IPS-NIHi11 (cell line): ENCODE measurements at places on chromosomes 1 and 21.

DNA sequence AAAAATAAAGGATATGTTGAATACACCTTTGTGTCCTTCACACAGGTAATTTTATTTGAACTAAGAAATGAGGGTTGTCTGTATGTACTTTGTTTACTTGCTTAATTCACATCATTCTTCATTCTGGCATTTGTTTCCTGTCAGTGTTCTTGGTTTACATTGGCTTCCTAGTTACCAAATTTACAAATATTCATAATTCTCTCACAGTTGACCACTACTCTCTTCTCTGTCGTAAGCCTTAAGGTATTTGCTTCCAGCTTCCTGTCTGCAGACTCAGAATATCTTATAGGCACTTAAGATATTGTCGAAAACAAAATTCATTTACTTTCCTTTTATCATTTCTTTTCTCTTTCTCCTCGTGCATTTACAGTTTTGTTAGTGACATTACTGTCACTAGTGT lies 15.9 kb downstream of the RNPC3 start:
- no peak for DNase-seq

DNA sequence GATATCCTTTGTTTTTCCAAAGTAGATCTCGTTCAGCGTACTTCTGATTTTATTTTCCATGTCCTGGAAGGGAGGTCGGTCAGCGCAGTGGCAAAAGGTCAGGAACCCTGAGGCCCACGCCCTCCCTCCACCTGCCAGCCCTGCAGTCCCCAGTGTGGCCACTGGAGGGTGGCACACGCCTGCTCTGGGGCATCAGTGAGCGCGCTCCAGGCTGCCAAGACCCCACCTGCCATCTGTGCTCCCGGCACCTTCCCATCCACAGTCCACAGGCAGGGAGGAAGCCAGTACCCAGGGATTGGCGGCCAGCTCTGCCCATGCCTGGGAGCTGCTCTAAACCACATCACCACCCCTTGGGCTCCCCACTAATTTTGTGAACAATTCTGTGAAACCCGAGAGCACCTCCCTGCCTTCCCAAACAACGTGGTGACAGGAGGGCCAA lies 32.3 kb downstream of the SLC66A1 start:
- DNase-seq: peak; percentile 83

GRCh38 chr1:156692441-156692924 lies 12.9 kb downstream of the CRABP2 start:
- DNase-seq: no peak

DNA sequence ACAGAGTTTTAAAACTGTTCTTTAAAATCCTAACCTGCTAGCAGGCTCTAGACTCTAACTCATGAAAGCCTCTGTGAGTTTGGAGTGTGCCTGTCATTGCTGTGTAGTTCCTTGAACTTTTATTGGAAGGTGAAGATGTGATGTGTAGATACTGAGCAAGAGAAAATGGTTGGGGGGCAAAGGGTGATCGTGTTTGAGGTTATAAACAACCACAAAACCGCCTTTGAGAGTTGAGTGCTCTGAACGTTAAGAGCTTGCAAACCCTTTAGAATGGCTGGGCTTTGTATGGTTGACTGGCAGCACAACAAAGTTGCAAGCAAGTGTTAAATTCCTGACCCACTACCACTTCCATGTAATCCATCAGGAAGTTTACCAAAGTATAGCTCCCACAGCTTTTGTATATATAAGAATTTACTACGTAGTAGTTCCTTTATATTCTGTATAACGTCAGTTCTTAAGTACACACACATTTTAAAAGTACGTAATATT lies 19.6 kb downstream of the BACE2 start:
- no peak for DNase-seq

DNA sequence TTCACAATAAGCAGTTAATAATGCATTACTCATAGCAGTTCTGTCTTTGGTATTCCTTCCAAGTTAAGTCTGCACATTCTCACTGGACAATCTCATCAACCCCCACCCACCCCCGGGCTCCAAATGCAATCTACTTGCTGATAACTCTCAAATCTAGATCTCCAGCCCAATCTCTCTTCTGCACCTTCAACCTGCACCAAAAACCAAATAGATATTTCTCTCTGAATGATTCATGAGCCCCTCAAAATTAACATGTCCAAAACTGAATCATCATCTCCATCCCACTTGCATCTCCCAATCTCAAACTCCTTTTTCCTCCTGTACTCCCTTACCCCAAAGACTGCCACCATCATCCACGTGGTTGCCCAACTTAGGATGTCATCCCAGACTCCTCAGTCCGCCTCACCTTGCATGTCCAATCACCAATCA lies 2.7 kb downstream of the DOCK7 start:
- no peak for DNase-seq

GRCh38 chr21:16117851-16118590 lies 388.2 kb downstream of the USP25 start:
- no peak for DNase-seq

- no peak for DNase-seq
These were observed 67.0 kb downstream of the SIPA1L2 start for GRCh38 chr1:232562855-232563510.

GRCh38 chr1:63329621-63330330 lies 7.4 kb downstream of the FOXD3 start:
- DNase-seq: no peak

DNA sequence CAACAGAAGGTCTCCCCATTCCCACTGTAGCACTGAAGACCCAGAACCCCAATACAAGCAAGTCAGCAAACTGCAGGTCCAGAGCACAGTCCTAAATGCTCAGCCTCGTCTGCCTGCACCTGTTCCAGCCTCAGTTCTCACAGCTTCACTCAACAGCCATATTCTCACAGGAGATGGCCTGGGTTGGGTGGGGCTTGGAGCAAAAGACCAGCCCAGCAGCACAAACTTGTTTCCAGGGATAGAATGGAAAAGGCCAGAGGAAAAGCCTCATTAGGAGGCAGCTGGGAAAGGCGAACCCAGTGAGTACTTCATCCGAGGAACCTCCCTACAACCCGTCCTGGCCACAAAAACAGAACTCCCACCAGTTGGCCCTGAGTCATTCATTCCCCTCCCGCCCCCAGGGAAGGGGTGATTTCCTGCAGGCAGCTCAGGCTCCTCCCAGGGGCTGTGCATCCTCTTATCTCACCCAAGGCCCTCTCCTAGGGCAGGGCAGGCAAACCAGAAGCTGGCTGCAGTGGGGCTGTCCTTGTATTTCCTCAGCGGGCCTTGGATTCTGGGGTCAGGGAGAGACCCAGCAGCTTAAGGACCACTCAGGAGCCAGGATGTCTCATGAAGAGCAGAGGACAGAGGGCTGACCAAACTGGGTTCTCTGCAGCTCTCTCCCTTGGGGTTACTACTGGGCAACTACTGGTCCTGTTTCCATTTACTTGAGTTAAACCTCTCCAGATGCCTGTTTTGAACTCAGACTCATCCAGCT lies 7.4 kb upstream of the MPL start:
- DNase-seq: peak; percentile 58

- DNase-seq: no peak
These were observed 365.9 kb downstream of the TGFB2 start for GRCh38 chr1:218711001-218711400.

GRCh38 chr1:38644092-38644491 lies 215.5 kb downstream of the RRAGC start:
- DNase-seq: no peak

DNA sequence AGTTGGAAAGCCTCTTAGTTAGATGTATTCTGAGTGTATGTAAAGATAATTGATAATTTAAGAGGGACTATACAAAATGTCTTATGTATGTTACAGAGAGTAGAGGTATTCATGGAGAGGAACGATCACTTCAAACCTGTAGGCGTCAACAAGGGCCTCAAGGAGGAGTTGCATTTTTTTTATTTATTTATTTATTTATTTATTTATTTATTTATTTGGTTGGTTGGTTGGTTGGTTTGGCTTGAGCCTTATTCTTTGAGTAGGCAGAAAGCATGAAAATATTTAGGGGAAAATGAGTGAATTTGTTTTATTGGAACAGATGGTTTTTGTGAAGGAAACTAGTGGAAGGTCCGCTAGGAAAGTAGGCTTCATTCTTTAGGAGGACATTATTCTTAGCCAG lies 8.5 kb downstream of the ANGPTL1 start:
- DNase-seq: no peak

DNA sequence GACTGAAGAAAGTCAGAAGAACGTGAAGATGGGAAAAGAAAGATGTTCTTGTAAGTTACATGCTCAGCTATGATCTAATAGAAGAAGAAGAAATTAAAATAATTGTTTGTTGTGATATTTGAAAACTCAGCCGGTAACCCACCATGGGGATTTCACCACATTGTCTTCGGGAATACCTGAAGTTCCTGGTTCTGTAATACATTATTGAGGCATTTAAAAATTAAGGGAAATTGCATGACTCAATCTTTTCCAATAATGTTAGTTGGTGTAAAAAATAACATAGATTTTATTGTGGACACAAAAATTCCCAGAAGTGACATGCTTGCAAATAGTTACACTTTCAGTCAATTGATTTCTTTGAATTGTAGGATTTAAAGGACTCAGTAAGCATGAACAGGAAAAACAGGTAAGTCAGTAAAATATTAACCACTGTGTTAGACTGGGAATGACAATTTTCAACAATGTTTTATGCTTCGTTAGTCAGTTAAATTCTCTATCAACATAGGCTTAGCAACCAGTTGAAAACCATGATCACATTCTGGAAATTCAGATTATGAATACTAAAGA lies 745.1 kb downstream of the LTN1 start:
- no peak for DNase-seq

- no peak for DNase-seq
These were observed 3.2 kb downstream of the ASPM start for GRCh38 chr1:197143276-197143675.

- no peak for DNase-seq
These were observed 917 bp downstream of the RAP1A start for GRCh38 chr1:111620441-111620971.

DNA sequence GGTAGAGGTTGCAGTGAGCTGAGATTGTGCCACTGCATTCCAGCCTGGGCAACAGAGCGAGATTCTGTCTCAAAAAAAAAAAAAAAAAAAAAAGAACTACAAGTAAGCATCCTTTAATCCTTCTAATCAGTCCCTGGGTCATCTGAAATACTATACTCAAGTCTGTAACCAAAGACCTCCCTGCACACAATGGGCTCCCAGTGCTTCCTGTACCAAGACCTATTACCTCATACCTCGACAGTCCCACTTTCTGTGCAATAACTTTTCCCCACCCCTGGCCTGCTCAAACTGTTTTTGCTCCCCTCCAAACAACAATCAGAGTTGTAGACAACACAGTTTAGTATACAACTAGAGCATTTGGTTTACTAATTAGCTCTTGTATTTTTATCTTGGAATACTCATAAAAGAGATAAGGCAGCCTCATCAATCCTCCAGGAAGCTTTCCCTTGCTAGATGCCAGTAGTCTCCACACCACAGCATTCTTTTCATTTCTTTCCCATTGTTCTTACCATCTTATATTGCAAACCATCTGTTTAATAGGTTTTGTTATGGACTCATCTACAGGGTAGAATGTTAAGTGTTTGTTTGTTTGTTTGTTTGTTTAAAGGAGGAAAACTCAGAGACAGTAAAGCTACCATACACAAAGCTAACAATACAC lies 19.2 kb upstream of the RLF start:
- DNase-seq: no peak

- DNase-seq: peak; percentile 83
These were observed 64.9 kb upstream of the FCGR2A start for GRCh38 chr1:161440312-161440894.

- no peak for DNase-seq
These were observed 163.4 kb downstream of the CACNA1E start for GRCh38 chr1:181646710-181647109.

DNA sequence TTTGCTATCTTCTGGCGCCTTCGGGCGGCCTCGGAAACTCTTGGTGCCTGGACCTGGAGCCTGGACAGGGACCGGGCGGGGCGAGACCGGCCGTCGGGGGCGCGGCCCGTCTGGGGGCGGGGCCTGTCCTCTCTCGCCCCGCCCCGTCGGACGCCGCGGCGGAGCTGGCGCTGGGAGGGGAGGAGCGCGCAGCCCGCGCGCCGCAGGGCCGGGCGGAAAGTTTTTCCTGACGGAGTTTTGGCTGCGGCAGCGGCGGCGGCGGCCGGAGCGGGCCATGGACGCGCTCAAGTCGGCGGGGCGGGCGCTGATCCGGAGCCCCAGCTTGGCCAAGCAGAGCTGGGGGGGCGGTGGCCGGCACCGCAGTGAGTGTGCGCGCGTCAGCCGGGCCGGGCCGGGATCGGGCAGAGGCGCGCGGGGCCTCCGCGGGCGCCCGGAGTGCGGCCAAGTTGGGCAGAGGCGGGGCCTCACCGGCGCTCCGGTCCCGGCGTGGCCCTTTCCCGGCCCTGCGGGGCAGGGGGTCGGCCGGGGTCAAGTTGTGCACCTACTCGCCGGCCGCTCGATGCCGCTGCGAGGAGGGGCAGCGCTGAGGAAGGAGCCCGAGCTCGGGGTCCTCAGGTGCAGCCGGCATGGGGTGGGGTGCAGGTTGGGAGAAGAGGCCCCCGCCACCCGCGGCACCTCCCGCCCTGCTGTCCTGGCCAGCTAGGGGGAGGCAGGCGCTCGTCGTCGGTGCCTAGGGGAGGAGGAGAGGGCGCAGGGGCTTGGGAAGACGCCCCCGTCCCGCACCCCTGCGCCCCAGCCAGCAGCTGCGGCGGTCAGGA lies at the start of gene LDLRAP1:
TSS of gene LDLRAP1 (plus strand) at position 182 of the 818 bp plus-strand sequence. CDS start at position 275, 93 bp downstream.
- DNase-seq: peak; percentile 99

DNA sequence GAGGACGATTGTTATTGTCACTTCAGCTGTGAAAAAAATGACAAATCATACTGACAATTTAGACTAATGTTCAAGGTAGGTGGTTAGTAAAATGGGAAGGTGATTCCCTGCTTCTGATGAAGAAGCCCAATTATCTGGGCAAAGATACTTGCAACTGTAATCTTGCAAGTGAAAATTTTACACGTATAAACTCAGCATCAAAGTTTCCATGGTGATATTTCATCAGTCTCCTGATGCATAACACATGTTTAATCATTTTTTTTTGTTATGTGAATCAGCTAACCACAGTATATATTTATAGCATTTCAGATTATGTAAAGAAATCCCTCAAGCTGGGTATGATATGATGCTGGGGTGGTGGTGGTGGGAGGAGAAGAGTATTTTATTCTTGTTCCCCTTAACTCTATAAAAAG lies 16.4 kb upstream of the KCNK1 start:
- DNase-seq: no peak

DNA sequence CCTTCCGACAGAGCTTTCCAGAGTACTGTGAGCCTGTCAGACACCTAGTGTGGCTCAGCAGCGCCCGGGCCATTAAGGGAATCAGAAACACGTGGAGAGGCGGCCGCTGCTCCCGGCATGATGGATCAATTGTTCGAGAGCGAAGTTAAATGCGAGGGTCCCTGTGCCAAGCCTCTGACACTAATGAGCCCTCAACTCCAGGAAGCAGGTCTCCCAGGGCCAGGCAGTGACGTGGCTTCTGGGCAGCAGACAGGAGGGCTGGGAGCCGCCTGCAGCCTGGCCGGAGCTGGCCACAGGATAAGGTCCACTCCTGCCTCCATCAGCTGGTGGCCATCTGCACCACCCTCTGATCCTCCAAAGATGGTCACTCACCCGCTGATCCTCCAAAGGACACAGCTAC lies 67.5 kb upstream of the CLDN14 start:
- no peak for DNase-seq
